ENCODE measurements at places on chromosomes 1 and 21.

DNA sequence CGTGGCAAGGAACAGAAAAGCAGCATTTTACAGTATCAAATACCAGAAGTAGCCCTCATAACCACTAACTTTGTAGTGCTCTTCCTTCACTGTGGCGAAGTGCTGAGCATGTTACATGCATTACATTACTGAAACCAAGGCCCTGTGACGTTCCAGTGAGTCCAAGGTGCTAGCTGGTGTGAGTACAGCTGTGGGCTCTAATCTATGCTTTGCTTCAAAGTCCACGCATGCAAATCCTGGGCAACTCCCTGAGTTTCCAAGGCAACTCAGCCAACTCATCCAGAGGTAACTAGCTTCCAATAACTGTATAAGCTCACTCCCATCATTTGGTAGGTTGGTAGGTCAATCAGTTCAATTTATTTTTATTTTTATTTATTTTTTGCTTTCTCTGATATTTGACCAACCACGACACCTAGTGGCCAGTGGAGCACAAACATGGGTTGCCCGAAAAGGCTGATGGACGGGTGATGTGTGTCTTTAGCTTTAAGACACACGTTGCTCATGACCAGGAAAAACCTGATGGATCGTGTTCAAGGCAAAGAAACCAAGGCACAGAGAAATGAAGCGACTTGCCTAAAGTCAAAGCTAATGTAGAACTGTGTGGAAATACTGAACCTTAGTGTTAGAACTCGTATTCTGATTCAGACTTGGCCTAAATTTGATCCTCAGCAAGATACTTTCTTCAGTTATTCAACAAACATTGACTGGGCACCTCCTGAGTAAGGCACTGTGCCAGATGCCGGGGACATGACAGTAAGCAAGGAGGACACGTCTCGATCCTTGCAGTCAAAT, 73.0 kb downstream of the GNG12 start:
- peak; percentile 65 for DNase-seq

- DNase-seq, result no peak
Observed at GRCh38 chr1:193979219-193979618, 792.8 kb upstream of the B3GALT2 start.

GRCh38 chr1:54342288-54342687, 63.9 kb downstream of the SSBP3 start:
- DNase-seq, result no peak

DNA sequence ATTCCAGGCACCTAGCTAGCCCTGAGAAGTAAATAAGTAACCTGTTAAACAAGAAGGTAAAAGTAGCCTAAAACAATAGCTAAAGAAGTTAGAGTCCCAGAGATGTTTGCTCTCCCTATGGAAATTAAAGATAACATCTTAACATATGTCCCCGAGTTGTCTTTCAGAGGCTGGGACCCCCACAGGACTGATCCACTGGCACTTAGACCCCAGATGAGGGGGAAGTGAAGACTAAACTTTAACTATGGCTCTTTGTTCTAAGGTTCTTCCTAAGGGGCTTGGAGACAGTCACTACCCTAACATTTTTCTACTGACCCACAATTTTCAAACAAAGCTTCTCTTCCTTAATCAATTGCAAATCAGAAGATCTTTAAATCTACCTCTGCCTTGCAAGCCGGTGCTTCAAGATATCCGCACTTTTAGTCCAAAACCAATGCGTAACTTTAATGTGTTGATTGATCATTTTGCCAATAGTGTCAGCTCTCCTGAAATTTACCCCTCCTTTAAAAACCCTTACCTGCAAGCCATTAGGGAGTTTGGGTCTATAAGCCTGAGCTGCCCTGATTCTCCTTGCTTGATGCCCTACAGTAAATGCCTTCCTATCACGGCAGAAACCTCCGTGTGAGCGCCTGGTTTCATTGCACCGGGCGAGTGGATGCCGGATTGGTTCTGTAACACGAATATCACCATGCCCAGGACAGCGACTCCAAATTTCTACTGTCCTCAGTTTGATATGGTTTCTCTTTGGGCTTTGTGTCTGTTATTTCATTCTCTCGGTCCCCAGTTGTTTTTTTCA, 404.4 kb downstream of the SIPA1L2 start:
- no peak for DNase-seq

DNA sequence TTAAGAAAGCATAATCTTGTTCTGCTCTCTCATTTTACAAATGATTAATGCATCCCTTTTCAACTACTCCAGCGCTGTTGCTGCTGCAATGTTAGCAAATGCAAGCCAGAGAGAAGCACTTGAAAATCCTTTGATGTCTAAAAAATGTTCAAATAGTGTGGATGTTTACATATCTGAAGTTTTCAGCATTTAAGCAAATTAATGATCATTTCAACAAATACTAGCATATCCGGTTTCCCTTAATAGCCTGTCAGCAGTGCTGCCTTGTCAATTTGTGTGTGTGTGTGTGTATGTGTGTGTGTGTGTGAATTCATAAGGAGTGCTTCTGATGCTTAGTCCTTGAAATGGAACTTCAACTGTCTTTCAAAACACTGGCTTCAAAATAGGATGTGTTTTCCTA, 48.1 kb upstream of the WNT2B start:
- DNase-seq, result no peak

- no peak for DNase-seq
Observed at GRCh38 chr1:92442351-92442750, 44.4 kb downstream of the GFI1 start.

DNA sequence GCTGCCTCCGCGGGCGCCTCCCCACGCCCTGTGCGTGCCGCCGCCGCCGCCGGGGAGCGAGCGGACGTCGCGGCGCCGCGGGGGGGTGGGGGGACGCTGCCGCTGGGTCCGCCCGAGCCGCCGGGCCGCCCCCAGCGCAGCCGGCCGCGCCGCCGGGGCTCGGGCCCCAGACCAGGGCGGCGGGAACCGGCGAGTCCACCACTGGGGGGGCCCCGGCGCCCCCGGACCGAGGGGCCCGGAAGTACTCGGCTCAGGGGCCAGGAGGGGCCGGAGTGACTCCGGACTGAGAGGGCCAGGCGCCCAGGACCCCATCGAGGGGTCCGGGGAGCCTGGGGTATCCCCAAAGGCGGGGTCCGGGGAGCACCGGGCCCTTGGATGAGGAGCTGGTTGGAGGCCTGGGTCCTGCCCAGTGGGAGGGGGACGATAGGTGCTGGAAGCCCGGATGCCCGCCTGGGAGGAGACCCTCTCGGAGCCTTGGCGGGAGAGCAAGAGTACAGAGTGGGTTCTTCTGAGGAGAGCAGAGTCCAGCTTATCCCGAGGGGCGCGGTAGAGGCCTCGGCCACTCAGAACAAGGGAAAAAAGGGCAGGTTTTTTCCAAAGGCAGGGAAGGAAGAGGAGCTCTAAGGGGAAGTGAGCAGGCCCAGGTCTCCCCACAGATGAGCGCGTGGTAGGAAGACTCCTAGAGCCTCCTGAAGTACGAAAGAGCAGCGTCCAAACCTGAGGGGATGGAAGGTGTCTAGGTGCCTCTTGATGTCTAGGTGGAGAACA, 556 bp downstream of the GMEB1 start:
- peak; percentile 51 for DNase-seq

DNA sequence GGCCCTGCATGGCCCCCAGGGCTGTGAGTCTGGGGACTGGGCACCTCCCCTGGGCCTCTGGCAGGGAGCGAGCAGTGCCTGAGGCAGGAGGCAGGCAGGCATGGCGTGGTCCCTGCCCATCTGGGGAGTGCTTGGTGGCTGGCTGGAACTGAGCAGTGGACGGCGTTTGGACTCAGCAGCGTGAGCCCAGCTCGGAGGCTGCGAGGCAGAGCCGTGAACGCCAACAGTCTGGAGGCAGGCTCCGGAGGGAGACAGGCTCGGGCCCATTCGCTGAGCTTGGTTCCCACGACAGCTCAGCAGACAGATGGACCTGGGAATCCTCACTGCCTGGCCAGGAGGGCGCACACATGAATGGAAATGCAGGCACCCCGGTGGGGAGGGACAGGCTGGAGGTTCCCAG, 160.7 kb upstream of the POU3F1 start:
- no peak for DNase-seq

- no peak for DNase-seq
Observed at GRCh38 chr1:229563701-229564100, 5.2 kb upstream of the ABCB10 start.

GRCh38 chr1:92482665-92483609, 3.8 kb downstream of the GFI1 start:
- peak; percentile 43 for DNase-seq

DNA sequence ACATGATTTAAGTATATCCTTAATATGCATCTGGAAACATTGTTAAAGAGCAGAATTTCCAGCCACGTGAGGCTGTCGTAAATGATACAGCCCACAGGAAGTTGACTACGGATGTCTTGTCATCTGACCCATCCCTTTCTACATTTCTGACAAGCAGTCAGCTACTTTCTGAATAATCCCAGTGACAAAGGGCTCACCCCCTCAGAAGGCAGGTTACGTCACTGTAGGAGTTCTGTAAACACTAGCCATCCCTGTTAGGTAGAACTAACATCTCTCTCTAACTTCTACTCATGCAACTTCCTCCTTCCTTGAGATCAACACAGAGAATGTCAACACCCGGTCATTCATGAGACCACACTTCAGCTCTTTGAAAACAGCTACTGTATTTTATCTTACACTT, 259.2 kb downstream of the GREM2 start:
- DNase-seq, result no peak

GRCh38 chr1:26496861-26497260, 24.6 kb downstream of the HMGN2 start:
- no peak for DNase-seq

DNA sequence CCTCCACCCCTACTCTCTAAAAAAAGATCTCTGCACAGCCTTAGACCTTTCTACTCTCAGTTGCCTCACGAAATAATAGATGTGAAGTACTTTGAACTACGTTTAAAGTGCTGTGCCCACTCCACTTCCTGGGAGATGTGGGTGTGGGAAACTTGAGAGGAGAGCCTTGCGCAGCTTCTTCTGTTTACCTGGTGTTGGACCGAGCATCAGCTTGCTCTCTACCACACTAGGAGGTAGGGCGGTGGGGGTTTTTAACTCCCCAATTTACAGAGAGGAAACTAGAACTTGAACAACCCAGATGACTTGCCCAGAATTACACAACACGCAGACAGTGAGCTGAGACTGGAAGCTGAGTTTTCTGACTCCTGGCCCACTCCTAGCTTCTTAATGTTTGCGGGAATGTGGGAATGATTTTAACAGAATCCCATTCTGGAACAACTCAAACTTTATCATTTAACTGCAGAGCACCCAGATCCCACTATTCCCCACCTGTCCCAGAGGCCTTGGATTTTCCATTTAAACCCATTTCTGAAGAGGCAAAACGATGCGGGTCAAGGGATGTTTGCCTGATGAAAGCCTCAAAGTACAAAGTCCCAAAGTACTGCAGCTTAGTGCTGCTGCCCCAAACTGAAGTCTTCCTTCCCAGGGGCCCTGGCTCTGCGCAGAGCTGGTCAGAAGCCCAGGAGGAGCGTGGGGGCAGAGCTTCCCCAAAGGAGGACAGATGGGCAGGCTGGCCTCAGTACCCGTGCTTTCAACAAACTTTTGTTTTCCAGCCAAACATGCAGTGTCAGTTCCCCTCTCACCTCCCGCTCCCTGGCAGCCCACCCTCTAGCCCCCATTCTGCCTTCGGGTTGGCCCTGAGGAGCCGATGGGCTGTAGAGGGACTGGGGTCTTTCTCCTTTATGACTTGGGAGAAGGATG, 19.0 kb downstream of the BTG2 start:
- no peak for DNase-seq

DNA sequence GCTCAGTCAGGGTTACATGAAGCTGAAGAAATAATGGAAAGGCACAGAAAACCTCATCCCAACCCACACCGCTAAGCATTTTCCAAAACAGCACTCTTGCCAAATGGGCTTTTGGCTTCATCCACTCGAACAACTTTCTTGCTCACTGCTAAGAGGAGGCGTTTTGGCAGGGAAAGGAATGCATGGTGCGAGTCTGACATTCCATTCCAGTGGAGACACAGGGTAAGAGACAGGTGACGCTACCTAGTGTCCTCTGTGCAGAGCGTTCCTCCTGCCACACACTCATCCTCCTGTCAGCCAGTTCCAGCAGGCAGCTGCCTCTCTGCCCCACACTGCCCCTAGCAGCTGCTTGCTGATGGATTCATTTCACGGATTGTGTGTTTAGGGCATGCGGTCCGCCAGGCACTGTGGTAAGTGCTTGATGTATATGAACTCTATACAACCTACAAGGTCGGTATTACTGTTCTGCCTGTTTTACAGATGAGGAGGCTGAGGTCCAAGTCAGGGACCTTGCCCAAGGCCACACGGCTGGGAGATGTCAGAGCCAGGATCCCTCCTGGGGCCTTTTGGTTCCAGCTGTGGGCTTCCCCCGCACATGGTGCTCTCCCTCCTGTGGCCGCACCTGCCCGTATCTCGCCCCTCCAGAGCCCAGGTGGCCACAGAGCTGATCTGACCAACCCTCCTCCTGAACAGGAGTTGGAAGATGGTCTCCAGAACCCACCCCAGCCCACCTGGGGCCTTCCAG, 25.7 kb upstream of the BACE2 start:
- DNase-seq, result no peak

- DNase-seq, result no peak
Observed at GRCh38 chr1:61983236-61983635, 211.4 kb upstream of the L1TD1 start.

- DNase-seq, result no peak
Observed at GRCh38 chr1:40095806-40096205, 1.2 kb downstream of the PPT1 start.

GRCh38 chr1:53519421-53519820, 60.2 kb downstream of the DMRTB1 start:
- no peak for DNase-seq

GRCh38 chr1:208614610-208615009, 370.4 kb upstream of the PLXNA2 start:
- no peak for DNase-seq

DNA sequence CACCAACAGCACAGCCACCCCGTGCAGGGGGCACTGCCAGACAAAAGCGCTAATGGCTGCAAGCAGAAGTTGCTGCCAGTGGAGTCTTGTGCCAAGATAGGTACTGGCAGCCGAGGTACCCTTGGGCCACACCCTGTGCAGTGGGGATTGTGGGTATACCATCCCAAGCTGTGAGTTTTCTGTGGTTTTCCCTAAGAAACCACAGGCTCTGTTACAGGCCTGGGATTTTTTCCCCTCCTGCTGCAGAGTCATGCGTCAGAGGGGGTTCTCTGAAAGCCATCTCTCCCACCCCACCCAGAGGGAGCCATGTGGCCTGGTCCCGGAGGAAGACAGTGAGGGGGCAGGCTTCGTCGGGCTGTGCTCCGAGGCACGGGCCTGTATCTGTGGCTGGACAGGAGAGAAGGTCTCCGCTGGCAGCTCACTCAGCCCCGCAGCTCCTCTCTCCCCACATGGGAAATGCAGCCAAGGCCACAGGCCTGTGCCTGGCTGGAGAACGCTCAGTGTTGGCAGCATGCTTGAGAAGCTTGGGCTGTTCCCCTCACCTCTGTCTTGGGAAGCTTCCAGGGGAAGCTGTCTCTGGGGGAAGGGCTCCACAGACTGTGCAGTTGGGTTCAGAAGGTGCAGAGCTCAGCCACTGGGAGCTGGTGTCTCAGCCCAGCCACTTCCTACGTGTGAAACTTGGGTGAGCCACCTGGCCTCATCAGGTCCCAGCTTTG, 42.5 kb downstream of the NEK2 start:
- no peak for DNase-seq

DNA sequence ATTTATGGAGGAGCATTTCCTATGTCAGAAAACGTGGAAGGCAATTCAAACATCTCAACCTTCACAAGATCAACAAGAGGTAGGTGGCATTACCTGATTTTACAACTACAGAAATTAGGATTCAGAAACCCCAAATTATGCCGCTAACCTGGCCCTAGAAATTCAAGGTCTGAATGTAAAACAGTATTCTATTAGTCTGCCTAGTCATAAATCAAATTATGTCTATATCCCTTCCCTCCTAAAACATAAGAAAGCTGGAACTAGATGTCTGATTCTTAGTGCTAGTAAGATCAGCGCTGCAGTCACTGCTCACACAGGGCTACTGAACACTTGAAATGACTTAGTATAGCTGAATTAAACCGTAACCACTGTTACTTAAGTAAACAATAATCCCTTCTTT, 1.4 kb downstream of the TOMM20 start:
- DNase-seq, result no peak

All from stimulated activated CD4-positive, alpha-beta T cell treated with anti-CD3 and anti-CD28 coated beads, Interleukin-2, amount 100 ng/mL, for 24 hours (primary cell).